ENCODE measurements at places on chromosomes 1 and 21. TPM values are rescaled to one million over a fixed set of nuclear protein-coding genes. Genes with fewer than 3 reads are reported as not detected.

Gene COL6A2
- 1,554 TPM for total RNA-seq

Gene MTARC1
- total RNA-seq, result 4.6 TPM

Gene GRIK1
- total RNA-seq, result not detected

Gene KRTAP21-2
- not detected for total RNA-seq

Gene OPRD1
- total RNA-seq, result 0.16 TPM

Gene TMEM50A
- 85.1 TPM for total RNA-seq

Gene BRINP2
- 0.39 TPM for total RNA-seq

Gene SLC39A1
- total RNA-seq, result 115 TPM

Gene FTCD
- total RNA-seq, result not detected

Gene TENT5C
- total RNA-seq, result 0.08 TPM

Gene ACAP3
- 18.0 TPM for total RNA-seq

Gene MMEL1
- total RNA-seq, result 0.32 TPM

Gene LAMC1
- 295 TPM for total RNA-seq

Gene HAPLN2
- 1.9 TPM for total RNA-seq

Gene OR2L13
- total RNA-seq, result not detected

Gene MX2
- total RNA-seq, result 0.80 TPM

Gene RASAL2
- total RNA-seq, result 8.7 TPM

Gene G0S2
- 26.1 TPM for total RNA-seq

Gene NCF2
- total RNA-seq, result 5.3 TPM

Gene S100B
- total RNA-seq, result not detected

Gene CREB3L4
- 29.1 TPM for total RNA-seq

Gene NECTIN4
- total RNA-seq, result 0.65 TPM

Gene CCDC181
- 2.2 TPM for total RNA-seq
